ENCODE measurements at places on chromosomes 6 and 20.
A peak's percentile ranks its signal among the peaks of the same experiment; 100 is the strongest.

DNA sequence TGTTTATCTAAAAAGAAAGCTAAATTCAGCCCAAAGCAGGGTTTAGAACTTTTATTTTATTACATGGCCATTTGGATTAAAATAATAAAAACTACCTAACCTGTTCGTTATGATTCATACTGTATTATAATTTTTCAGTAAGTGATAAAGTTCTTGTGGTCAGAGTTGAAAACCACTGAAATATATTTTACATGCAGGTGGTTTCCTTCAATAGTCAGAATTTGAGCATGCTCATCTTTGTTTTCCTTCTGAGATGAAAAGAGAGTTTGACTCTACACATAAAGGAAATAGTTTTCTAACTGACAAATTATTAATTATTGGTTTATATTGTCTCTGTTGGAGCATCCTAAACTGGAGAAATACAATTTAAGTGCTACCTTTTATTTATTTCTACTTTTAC lies 114.0 kb upstream of the FKBP1C start:
- DNase-seq = no peak

DNA sequence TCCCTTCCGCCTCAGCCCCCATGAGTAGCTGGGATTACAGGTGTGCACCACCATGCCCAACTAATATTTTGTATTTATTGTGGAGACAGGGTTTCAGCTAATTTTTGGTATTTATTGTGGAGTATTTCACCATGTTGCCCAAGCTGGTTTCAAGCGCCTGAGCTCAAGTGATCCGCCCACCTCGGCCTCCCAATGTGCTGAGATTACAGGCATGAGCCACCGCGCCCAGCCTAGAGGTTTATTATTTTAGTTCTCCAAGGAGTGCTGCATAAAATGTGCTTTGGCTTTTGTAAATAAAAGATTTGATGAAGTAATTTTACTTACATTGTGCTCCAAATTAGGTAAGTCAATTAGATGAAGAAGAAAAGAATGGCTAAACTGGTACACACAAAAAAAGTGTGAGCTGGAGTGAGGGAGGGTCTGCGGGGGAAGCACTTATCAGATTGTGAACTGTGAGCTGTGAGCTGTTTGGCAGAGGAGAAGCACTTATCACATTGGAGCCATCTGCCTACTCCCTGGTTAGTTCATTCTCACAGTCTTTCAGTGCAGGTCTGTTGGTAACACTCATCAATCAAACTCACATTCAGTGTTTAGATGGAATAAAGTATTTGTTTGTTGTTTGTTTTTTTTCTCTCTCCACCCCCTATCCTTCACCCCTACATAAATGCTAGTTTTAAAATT lies 398.0 kb downstream of the EPHA7 start:
- no peak for DNase-seq

- no peak for DNase-seq
Observed at GRCh38 chr6:401239-401993, 9.9 kb downstream of the IRF4 start.

DNA sequence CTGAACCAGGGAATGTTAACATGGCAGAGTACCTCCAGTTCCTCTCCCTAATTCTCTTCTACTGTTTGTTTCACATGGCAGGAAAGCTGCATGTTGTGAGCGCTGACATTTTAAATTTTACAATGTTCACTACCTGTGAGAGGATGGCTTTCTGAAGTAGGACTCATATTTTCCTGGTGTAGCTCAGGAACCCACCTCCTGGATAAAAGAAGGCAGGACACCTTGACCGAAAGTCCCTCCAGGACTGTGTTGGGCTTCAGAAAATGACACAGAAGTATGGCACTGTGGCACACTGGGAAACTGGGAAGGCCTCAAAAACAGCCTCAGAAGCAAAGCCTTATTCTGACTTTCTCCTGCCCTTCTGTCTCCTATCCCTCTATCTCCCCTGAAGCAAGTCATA lies 33.3 kb downstream of the PTPRK start:
- no peak for DNase-seq

GRCh38 chr6:107731422-107732319 lies 92.4 kb downstream of the SCML4 start:
- DNase-seq = no peak

DNA sequence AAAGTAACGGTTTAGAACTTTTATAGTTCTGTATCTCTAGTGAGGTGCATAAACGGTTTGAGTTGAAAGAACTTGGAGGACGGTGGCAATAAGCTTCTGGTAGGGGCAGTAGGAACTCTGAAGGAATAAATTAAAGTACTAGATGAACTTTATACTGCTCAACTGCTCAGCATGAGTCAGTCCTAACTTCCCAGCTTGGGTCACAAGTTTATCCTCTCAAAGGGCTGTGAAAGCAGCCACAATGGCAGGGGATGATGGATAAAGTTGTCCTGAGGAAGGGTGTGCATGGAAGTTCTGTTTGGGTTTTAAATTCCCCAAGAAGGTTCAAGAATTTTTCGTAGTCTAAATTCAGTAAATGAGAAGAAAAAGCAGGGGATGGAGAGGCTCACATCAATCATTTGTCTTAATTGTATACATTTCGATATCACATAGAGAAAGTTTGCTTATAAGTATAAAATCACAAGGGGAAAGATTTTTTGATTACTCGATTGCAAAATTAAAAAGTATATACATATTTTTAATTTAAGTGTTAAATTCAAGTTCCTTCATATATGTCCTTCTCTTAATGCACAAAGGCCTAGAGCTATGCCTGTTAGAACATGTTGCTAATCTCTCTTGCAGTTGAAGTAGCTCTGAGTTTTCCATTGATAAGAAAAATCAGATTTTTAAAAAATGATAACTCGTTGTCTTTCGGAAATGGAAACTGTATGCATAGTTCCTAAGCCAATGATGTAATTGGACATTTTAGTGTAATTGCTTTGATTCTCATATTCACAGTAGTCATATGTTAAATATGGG lies 55.3 kb upstream of the JAG1 start:
- DNase-seq = no peak

- no peak for DNase-seq
Observed at GRCh38 chr6:16174416-16175078, 45.7 kb downstream of the MYLIP start.

DNA sequence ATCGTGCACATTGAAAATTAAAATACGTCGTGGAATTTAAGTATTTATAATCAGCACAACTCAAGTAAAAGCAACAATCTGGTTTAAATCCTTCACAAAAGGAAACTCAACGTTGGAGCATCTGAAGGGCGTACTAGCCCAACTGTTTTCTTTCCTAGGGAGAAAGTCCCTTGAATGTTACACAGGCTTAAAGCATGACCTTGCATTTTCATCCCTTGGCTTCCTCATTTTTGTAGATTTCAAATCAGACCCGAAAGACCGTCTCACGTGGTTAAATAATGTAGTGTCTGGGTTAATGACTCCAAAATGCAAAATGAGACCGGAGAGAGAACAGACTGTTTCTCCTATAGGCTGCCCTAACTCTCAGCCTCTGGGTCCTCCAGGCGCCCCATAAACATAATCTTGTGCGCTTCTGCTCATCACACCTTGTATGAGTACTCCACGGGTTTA lies 249.2 kb upstream of the RREB1 start:
- DNase-seq = peak; percentile 57

GRCh38 chr6:17281497-17282481 lies 628 bp downstream of the RBM24 start:
- DNase-seq = no peak

- peak; percentile 31 for DNase-seq
Observed at GRCh38 chr6:43737272-43738081, 32.5 kb upstream of the VEGFA start.

DNA sequence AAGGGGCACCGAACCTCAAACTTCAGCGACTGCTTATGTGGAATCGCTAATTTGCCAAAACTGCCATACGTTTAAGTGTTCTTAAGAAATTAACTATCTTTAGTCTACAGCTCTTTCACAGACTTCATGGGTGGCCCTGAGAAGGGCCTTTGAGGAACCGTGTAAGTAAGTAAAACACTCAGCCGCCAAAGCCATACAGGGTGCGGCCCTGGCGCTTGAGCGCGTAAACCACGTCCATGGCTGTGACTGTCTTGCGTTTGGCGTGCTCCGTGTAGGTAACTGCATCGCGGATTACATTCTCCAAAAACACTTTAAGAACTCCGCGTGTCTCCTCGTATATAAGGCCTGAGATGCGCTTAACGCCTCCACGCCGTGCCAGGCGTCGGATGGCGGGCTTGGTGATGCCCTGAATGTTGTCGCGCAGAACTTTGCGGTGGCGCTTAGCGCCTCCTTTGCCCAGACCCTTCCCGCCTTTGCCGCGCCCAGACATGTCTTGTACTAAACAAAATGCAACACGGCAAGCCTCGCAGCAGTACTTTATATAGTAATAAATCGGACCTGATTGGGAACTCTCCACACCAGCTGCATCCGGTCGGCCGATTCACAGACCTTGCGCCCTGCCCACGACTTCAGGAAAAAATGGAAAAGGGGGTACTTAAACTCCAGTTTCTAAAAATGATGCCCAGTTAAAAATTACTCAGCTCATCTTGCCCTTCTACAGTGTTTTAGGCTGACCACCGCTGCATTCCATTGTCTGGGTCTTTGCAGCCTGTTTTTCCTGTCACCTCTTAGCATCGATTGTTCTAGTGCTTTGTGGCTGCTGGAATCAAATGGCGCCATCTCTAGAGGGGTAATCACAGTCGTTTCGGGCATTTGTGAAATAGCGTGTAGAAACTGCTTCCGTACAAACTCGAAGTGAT lies 38.9 kb downstream of the OR2B2 start:
- peak; percentile 95 for DNase-seq

- no peak for DNase-seq
Observed at GRCh38 chr6:52132292-52132691, 44.9 kb upstream of the PKHD1 start.

GRCh38 chr6:30769088-30769852 lies 24.9 kb upstream of the IER3 start:
- peak; percentile 51 for DNase-seq

GRCh38 chr20:50842821-50843220 lies 48.0 kb downstream of the BCAS4 start:
- no peak for DNase-seq

DNA sequence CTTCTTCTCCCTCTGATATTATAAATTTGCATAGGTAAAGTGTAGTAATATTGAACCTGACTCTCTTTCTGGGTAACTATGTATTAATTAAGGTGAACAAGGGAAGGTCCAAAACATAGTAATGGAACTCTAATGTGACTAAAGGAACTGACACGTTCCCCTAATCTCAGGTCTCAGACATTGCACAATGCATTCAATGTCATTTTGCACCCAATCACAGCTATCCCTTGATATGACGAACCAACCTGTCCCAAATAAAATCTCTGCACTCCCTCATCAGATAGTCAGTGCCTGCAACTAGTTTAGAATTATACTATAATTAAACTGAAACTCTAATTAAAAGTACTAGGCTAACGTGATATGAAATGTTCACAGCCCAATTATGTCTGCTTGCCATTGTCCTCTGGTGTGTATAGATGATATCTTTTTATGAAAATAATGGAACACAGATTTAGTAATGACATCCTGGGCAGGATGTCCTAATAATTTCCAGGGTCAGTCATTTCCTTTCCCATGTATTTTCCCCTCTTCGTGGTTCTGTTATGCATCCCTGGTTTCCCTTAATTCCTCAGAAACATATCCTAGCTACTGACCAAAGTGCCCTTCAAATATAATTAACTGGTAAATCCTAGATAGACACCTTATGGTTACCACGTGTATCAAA lies 36.8 kb downstream of the PTPRK start:
- DNase-seq = no peak

- DNase-seq = peak; percentile 45
Observed at GRCh38 chr6:148203970-148204369, 138.7 kb upstream of the SASH1 start.

DNA sequence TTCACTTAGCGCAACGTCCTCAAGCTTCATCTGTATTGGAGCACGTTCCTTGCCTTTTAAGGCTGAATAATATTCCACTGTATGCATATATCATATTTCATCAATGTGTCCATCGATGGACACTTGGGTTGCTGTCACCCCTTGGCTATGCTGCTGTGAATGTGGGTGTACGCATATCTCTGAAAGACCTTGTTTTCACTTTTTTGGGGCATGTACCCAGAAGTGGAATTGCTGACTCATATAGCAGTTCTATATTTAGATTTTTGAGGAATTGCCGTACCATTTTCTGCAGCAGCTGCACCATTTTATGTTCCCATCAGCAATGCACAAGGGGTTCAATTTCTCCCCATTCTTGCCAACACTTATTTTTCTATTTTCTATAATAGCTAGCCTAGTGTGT lies 22.8 kb upstream of the SLC23A2 start:
- no peak for DNase-seq

DNA sequence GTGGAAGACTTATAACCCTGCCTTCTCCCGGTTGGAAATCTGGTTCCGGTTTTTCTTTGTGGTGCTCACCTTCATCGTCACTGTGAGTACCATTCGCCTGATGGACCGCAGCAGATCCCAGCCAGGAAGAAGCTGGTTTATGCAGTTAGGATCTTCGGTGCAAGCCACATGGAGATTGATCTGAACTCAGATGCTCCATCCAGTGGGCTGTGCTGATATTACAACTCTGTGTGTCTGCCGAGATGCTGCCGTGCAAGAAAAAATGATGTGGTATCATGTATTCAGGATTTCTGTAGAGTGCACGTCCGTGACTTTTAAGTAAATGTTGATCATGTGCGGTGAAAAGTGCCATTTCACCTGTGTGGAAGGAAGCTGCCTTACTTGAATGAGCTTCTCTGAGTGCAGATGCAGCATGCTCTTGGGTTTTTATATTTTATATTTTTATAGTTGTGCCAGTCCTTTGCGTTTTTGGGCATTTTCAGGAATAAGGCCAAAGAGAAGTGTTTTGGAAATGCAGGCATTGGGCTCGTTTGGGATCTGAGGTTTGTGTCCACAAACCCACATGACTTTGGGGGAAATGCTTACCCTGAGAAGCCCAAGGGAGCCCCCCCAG lies 39.2 kb downstream of the DYNLT1 start:
- peak; percentile 75 for DNase-seq

- DNase-seq = no peak
Observed at GRCh38 chr6:25457516-25457915, 178.3 kb downstream of the CARMIL1 start.

GRCh38 chr6:43125119-43125518 lies 46.0 kb upstream of the SRF start:
- DNase-seq = no peak

GRCh38 chr6:80618953-80619352 lies 512.5 kb downstream of the BCKDHB start:
- DNase-seq = no peak

- no peak for DNase-seq
Observed at GRCh38 chr6:65633501-65633900, 73.5 kb downstream of the EYS start.

DNA sequence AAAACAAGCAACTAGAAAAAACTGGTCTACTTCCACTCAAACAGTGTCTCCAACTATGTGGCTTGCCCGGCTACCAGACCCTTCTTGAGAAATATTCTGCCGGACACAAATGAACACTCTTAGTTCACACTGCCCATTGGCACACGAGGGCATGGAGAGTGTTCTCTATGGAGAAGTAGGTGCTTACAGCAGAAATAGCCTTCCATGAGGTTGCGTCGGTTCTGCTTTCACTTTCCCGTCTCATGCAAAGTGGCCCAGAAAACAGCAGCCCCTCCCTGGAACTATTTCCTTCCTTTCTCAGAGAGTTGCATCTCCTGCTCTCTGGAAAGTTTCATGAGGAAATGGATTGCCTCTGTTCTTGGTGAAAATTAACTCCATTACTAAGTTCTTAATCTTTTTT lies 9.5 kb upstream of the HLA-DOA start:
- DNase-seq = peak; percentile 48

- no peak for DNase-seq
Observed at GRCh38 chr6:106866875-106867658, 107.5 kb downstream of the CD24 start.

- DNase-seq = no peak
Observed at GRCh38 chr6:124943658-124944057, 18.6 kb upstream of the RNF217 start.

Measured in hematopoietic multipotent progenitor cell treated with erythropoietin and hydrocortisone succinate and interleukin-3 and kit ligand, for 8 days (in vitro differentiated cells).